ENCODE measurements at places on chromosomes 12 and 14. TPM values are rescaled to one million over a fixed set of nuclear protein-coding genes. Genes with fewer than 3 reads are reported as not detected.

LGALS3 gene
- total RNA-seq, result 33.2 TPM

NANOG gene
- total RNA-seq, result 0.06 TPM

TMEM132D gene
- total RNA-seq, result not detected

PA2G4 gene
- 235 TPM for total RNA-seq

KRT74 gene
- total RNA-seq, result not detected

LHX5 gene
- not detected for total RNA-seq

OR4Q2 gene
- not detected for total RNA-seq

GPR162 gene
- total RNA-seq, result 51.0 TPM

CLEC7A gene
- total RNA-seq, result not detected

PPP1R1A gene
- total RNA-seq, result 138 TPM

NEUROD4 gene
- total RNA-seq, result not detected

PTPRQ gene
- total RNA-seq, result 1.2 TPM

Data from cardiac muscle cell (in vitro differentiated cells and primary cell).